Cardiac muscle cell (in vitro differentiated cells and primary cell): ENCODE measurements at places on chromosomes 4 and X.

DNA sequence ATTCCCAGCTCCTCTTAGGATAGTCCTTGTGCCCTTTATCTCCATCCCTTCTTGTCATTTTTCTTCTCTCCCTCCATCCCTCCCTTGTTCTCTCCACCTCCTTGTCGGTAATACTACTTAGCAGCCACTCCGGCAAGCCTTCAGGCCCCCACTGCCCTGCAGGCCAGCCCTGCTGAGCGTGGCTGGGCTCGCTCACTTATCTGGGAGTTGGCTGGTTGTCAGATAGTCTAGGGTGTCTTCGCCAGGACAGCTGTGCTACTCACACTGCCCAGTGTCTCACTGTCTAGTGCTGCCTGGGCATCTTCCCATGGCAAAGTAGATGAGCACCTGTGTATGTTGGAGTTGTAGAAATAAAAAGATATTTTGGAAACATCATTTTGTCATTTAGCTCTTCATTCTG lies 75.0 kb downstream of the STK32B start:
- DNase-seq = no peak

DNA sequence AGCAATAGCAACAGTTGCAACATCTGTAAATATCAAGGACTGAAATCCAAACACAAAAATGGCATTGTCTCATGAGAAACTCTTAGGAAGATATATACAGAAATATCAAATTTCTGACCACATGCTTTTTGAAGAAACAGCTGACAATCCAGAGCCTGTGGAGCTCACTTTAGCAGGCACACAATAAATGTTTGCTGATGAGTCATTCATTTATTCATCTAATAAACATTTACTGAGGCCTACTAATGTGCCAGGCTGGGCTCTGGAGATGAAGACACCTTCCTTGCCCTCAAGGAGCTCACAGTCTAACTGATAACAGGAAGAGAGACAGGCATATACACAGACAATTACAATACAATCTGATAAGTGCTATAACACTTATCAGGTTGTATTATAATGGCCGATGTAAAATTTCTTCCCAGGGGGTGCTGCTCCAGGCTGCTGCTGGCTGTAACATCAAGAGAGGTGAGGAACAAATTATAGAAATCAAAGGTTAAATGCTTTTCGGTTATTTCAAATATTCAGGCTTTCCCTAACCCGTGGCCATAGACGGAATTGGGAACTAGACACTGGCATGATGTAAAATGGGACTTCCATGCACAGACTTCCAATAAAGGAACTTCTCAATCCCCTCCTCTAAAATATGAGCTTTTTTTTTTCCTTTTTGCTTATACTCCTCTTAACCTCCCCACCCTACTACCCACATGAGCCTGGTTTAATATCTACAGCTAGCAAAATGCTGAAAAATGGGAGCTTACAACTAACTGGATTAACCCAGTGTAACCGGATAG lies 16.8 kb upstream of the ZCCHC13 start:
- DNase-seq = no peak

DNA sequence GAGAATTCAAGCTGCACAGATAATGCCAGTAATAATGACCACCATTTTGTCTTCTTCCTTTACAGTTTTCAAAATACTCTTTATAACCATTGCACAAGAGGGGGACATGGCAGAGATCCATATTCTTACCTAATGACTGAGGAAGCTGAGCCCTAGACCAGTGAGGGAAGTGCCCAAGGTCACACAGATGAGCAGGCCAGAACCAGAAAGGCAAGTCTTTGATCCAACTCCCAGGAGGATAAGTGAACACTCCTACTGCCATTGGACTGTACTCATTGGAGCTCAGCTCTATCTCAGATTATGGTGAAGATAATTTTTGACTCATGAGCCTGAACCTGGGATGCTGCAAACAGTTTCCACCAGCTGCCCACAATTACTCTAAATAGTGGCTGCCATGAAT lies 28.6 kb downstream of the AMER1 start:
- no peak for DNase-seq

DNA sequence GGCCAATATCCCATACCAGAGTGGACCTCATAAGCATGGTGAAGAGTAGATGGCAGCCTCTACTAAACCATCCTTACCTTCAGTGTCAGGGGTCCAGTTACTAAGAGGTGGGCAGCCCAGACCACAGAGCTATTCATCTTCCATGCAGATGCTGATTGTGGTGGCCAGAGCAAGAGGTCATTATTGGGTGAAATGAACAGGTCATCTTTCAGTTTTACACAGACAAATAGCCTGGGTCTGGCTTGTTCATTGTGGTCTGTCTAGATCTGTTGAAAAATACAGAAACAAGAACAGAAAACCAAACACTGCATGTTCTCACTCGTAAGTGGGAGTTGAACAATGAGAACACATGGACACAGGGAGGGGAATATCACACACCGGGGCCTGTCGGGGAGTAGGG lies 71.3 kb downstream of the PAK3 start:
- no peak for DNase-seq

- DNase-seq = no peak
These were observed 9.5 kb downstream of the LGI2 start for GRCh38 chr4:25021216-25021615.
